ENCODE measurements at places on chromosomes 6 and 20. TPM values are rescaled to one million over a fixed set of nuclear protein-coding genes. Genes with fewer than 3 reads are reported as not detected.

Gene OPRL1
- total RNA-seq: 2.9 TPM

Gene SLC35A1
- 21.9 TPM for total RNA-seq

- peaks cover 19% of the 10 kb centered on the region for H3K36me3 ChIP-seq
- no peak overlapping the region for H3K4me3 ChIP-seq
- no peak for DNase-seq
- H3K4me1 ChIP-seq: no peaks in the 10 kb centered on the region
- peaks cover 2% of the 10 kb centered on the region for H3K27me3 ChIP-seq
- no peak overlapping the region for H3K27ac ChIP-seq
Observed at GRCh38 chr6:126385536-126385935, 45.6 kb downstream of the CENPW start.

- no peaks in the 10 kb centered on the region for H3K36me3 ChIP-seq
- peaks cover 7% of the 10 kb centered on the region for H3K27me3 ChIP-seq
- H3K4me3 ChIP-seq: no peak overlapping the region
- DNase-seq: no peak
Observed at GRCh38 chr20:57619051-57619831, 985 bp downstream of the ZBP1 start.

- H3K4me1 ChIP-seq: peaks cover 33% of the 10 kb centered on the region
- no peaks in the 10 kb centered on the region for H3K36me3 ChIP-seq
- H3K27me3 ChIP-seq: no peaks in the 10 kb centered on the region
- H3K4me3 ChIP-seq: no peak overlapping the region
- DNase-seq: no peak
Observed at GRCh38 chr6:142861711-142862110, 83.3 kb downstream of the HIVEP2 start.

- H3K4me1 ChIP-seq: peaks cover 5% of the 10 kb centered on the region
- DNase-seq: no peak
- H3K27me3 ChIP-seq: no peaks in the 10 kb centered on the region
Observed at GRCh38 chr20:38184101-38184500, 19.0 kb upstream of the TGM2 start.

Measured in glutamatergic neuron (in vitro differentiated cells).